Activated T-helper 1 cell treated with anti-CD3 and anti-CD28 coated beads, Interleukin-12 subunit alpha, Interleukin-12 subunit beta, Interleukin-2, Interleukin-4 antibody, amounts not matched to agents 30 ng/mL and 10 ng/mL and 1 ng/mL, durations not matched to agents 14 hours and 24 hours and 36 hours (primary cell): ENCODE measurements at places on chromosomes 3 and 15.
A peak's percentile ranks its signal among the peaks of the same experiment; 100 is the strongest.

GRCh38 chr15:83585601-83586335 is 68.2 kb upstream of the ADAMTSL3 start:
- no peak for DNase-seq

DNA sequence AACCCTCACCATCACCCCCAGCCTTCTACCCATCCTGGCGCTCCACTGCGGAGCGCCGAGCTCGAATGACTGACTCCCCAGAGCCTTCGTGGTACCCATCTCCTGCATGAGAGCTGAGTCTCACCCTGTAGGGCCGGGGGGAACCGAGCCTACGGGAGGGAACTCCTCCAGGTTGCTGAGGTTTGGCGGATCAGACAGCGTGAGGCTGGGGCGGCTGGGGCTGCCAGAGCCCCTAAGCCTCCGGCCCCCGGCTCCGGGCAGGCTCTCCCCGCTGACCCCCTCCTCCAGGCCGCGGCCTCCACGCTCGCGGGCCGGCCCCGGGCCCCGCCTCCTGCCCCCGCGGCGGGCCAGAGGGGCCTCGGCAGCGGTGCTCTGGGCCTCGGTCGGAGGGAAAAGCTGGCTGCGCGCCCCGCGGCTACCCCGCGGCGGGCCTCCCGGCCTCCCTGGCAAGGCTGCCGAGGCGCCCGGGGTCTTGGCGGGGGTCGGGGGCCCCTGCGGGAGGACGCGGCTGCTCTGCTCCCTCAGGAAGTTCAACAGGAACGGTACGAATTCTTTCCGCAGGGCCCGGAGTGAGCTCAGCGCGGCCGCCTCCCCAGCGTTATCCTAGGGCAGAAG is 643 bp downstream of the CDAN1 start:
- DNase-seq: peak; percentile 24

- no peak for DNase-seq
Measured at GRCh38 chr3:152589644-152590043, 245.3 kb upstream of the P2RY1 start.

GRCh38 chr15:70035719-70036077 is 62.0 kb downstream of the TLE3 start:
- no peak for DNase-seq

DNA sequence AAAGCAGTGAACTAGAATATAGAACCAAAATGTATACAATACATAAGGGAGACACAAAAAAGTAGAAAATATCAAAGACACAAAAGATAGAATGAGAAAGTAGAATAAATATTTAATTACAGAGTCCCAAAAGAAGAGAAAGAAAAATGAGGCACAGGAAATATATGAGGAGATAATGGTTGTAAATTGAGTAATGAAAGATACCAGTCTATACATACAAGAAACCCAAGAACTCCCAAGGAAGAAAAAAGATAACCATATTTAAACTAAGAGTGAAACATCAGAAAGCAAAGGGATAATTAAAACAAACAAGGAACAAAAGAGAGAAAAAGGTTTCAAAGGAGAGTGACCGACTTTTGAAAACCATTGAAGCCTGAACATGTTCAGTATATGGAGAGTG is 47.3 kb downstream of the CPEB1 start:
- DNase-seq: no peak

- no peak for DNase-seq
Measured at GRCh38 chr3:105877336-105877910, 8.6 kb upstream of the CBLB start.

DNA sequence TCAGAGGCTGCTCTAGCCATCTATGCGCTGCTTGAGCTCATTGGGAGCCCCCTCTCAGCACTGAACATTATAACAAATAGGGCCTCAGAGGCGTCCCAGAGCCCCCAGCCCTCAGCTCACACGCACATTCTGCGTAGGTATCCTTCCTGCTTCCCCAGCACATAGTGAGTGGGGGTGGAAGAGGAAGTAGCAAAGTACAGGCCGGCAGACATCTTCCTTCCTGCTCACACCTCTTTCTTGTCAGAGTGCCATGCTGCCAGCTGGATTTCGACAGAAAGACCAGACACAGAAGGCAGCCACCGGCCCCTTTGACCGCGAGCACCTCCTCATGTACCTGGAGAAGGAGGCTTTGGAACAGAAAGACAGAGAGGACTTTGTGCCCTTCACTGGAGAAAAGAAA is 16.6 kb downstream of the TMOD2 start:
- no peak for DNase-seq

DNA sequence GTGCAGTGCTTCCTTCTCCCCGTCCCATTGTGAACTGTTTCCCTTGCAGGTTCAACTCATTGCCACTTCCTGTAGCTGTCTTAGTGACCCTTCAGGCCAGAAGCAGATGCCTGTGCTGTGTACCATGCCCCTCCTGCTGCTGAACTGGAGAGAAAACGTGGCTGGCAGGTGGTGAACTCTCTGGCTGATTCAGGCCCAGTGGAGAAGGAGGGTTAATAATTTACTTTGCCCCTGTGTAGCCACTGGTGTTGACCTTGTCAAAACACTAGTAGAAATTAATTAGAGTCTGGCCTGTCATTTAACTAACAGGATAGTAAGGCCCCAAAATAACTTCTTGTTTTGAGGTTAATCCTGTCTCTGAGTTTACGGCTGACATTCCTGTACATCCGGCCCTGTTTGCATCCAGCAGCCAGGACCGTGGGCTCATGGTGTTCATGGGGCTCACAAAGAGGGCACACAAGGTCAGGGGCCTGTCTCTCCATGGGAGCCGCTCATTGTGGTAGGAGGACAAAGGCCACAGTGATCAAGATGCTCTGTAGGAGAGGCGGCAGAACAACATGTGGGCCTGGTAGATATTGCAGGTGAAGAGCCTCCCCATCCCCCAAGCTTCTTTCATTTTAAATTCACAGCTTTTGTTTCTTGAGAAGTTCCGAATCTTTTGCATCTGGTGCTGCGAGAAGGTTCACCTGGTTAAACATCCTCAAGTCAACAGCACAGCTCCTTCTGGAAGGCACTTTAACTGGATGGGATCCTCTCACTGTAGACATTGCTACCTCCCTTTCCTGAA is 101.6 kb downstream of the CGNL1 start:
- no peak for DNase-seq

DNA sequence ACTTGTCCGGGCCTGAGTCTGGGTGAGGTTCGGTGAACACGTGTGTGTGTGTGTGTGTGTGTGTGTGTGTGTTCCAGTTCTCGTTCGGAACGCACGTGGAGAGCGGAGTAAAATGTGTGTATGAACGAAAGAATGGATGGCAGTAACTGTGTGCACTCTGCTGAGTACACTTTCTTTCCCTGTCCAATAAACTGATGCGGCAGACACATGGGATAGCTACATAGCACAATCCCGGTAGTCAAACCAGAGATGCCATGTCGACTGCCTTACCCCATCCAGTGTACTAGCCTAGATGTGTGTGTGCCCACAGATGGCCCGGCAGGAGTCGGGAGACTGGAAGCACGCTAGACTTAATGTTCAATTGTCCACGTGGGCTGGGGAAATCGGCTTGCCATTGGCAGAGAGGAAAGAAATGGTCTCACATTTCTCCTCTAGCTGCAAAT is 507 bp upstream of the GOLIM4 start:
- DNase-seq: no peak

DNA sequence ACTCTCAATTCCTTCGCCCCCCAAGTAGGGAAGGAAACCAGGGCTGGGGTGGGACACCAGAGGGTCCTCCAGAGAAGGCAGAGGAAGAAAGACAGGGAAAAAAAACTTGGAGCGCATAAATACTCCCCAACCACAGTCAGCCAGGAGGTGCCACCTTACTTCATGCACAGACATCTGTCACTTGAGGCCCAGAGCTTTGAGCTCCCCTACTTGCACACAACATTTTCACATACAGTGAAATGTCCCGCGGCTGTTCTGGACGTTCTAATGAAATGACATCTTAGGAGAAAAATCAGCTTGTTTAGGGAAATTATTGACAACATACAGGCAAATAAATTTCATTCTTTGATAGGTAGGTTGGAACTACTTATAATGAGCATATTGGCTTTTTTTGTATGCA is 113.0 kb downstream of the LIPC start:
- no peak for DNase-seq

DNA sequence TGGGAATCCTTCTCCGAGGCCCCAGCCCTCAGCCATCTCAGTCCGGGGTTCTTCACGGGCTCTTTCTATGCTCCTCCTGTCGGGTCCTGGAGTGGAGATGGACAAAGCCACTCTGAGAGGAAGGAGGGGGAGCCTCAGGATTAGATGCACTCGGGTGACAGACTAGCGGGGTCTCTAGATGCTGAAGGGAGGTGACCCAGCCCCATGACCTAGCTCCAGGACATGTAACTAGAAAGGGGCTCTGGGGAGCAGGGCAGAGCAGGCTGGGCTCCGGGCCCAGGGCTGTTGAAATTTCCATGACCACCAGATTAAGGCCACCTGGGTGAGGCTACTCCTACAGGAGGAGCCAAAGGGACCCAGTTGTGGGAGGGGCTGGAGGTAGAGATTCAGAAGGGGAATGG is 14.8 kb upstream of the SKIC8 start:
- DNase-seq: no peak

DNA sequence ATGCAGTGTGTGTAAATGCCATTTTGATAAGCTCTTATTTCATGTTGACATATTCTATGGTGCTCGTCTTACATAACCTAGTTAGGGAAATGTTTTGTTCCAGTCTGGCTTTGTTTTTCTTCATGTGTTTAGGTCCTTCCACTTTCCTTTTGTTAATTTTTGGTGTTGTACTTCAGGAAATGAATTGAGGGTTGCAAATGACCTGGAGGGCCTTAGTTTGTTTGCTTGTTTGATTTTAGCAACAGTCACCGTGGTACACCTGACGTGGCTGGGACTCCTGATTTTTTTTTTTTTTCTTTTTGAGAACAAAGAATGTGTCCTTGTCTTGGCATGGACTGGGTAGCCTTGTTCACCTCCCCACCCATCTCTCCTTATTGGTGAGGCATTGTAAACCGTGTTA is 114.8 kb downstream of the IGF1R start:
- DNase-seq: no peak
